Activated CD8-positive, alpha-beta T cell treated with anti-CD3 and anti-CD28 coated beads, Interleukin-2, amount 10 ng/mL, durations not matched to agents 7 days and 5 days (primary cell): ENCODE measurements at places on chromosomes 16 and 17.
A peak's percentile ranks its signal among the peaks of the same experiment; 100 is the strongest.

GRCh38 chr17:15000661-15001060 lies 264.5 kb downstream of the PMP22 start:
- DNase-seq = no peak

GRCh38 chr16:56241596-56241995 lies 50.3 kb downstream of the GNAO1 start:
- no peak for DNase-seq

- DNase-seq = no peak
Measured at GRCh38 chr16:46788891-46789474, 40.8 kb upstream of the MYLK3 start.

GRCh38 chr17:8965394-8966168 lies at the start of gene PIK3R5:
Gene PIK3R5 (minus strand): TSS chr17:8965707. CDS start chr17:8911494, 54,213 bp downstream.
- peak; percentile 86 for DNase-seq

GRCh38 chr16:10228779-10229178 lies 46.6 kb upstream of the GRIN2A start:
- DNase-seq = no peak

DNA sequence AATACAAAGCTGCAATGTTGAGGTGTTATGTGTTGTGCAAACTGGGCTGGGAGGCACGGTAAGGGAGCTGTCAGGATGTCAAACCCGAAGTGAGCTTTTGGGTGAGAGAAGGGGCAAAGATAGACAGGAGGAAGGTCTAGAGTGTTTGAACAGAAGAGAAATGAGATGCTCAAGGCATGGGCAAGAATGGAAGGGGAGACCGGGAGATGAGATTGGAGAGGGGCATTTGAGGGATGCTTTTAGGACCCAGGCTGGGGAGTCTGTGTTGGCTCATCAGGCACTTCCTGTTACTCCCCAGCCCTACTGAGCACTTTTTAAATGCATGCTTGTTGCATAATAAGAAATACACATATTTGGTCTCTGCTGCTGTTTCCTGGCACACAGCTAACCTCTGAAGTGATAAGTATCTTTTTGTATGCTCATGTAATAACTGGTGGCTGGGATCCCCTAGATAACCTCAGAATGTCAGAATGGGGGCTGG lies 13.7 kb downstream of the UNC45B start:
- peak; percentile 44 for DNase-seq

- DNase-seq = no peak
Measured at GRCh38 chr16:66612422-66612821, 7.9 kb downstream of the CMTM3 start.

- DNase-seq = no peak
Measured at GRCh38 chr16:78892951-78893733, 707.4 kb downstream of the MAF start.

- DNase-seq = no peak
Measured at GRCh38 chr17:35865412-35866340, 3.0 kb downstream of the HEATR9 start.

DNA sequence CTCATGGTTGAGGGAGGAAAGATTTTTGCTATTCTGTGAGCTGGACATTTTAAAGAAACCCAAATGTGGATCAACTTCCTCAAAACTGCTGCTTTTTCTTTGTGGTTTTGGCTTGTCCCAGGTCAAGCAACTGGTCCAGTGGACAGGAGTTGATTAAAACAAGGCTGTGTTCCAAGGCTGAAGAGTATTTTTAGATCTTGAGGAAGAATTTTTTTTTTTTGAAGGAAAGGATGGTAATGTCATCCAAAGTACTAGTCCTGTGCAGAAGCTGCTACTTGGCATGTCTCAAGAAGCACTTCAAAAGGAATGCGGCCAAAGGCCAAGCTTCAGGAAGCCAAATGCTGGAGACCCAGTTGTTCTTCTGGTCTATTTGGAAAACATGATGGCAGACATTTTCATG lies 8.0 kb upstream of the MYH2 start:
- no peak for DNase-seq

DNA sequence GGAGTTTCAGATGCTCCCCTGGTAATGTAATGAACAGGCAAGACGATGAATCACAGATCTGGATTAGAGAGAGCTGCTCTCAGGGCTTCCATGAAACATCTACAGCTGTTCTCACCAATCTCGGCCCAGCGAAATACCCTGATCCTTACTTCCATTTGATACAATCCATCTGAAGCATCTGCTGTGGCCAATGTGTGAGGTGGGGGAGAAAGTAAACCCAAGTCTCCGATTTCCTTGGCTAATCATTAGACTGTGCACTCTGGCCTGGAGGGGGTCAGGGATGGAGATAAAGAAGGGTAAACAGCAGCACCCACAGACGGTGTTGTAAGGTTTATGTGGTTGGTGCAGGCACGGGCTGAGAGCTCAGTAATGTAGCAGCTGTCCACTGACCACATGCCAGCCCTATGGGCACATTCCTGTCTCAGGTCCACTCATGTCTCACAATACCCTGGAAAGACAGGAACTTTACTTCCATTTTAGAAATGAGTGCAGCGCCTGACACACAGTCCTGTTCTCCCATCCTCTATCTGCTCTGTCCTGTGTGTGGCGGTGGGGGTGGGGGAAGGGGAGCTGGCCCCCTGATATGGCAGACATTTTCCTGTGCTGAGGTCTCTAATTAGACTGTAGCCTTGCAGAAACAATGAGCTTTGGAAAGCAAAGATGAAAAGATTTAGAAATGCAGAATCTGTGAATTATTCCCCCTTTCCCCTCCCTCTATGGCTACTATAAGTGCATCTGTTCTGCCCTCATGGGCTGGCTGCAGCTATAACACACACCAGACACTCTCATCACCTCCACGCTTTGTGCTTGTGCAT lies 48.3 kb upstream of the ERN1 start:
- DNase-seq = no peak

DNA sequence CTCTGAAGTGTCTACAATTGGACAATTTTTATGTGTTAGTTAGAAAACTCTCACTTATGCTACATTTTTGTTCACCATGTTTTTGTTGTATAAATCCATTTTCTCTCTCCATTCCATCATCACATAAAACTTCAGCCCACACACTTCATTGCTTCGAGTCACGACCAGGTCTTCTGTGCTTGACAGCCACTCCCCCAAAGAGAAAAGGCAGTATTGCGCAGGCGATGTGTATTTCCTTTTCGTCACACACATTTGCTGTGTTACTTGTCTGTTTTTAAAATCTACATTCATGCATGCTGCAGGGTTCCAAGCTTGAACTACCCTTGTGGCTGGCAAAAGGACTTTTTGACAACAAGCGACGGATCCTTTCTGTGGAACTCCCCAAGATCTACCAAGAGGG lies 10.5 kb downstream of the GINS3 start:
- DNase-seq = no peak

GRCh38 chr16:63655846-63656245 lies 1466.0 kb downstream of the CDH11 start:
- no peak for DNase-seq

GRCh38 chr16:4298761-4299522 lies 16.9 kb upstream of the GLIS2 start:
- DNase-seq = no peak

GRCh38 chr17:19306160-19307111 lies 56.1 kb downstream of the B9D1 start:
- DNase-seq = peak; percentile 44

DNA sequence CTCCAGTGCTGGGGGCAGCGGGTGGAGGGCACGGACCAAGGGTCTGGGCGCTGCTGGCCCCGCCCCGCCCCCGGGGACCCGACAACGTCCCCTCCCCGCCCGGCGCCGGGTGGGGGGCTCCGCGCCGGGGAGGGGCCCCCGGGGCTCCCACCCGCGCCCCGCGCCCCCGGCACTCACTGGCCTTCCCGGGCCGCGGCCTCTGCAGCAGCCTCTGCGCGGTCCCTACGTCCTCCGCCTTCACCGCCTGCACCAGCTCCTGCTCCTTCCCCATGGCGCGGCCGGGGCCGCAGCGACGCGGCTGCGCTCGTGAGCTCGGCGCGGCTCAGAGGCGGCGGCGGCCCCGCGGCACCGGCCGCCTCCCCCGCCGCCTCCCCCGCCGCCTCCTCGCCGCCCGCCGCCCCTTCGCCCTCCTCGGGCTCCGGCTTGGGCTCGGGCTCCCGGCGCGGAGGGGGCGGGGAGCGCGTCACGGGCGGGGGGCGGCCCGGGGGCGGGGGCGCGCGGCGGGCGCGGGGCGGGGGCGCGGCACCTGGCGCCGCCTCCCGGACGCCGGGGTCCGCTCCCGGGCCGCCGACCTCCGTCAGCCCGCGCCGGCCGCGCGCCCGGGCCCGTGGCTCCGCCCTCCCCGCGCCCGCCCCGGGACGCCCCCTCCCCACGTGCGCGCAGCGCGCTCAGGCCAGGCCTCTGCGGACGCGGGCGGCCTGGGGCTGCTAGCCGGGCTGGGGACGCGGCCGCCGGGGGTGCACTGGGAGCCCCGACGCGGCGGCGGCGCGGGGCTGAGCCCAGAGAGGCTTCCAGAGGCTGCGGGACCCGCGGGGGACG lies at the start of gene CASKIN1:
TSS of gene CASKIN1 (minus strand) at position 444 of the 819 bp plus-strand sequence. CDS start at position 271, 173 bp downstream.
- no peak for DNase-seq

DNA sequence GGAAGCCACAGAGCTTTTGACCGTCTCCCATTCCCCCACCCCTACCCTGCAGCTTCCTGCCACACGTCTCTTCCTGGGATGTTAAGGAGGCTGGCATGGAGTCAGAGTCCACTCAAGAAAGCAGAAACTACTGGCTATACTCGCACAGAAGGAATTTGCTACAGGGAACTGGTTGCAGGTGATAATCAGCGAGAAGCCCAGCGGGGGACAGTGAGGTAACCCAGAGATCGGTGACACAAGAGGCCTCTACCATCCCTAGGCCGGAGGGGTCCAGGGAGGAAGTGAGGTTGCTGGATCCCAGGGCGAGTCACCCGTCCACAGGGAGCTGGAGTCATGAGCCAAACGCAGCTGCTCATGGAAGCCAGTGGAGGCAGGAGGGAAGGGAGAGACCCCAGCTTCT lies 93.7 kb downstream of the SDK2 start:
- no peak for DNase-seq

- no peak for DNase-seq
Measured at GRCh38 chr16:89426736-89427530, 63.4 kb downstream of the ANKRD11 start.

- no peak for DNase-seq
Measured at GRCh38 chr16:25988084-25988483, 296.3 kb downstream of the HS3ST4 start.
